ENCODE measurements at places on chromosomes 5 and 9. TPM values are rescaled to one million over a fixed set of nuclear protein-coding genes. Genes with fewer than 3 reads are reported as not detected.

- no peak overlapping the region for H3K4me3 ChIP-seq
- no peak for DNase-seq
- no peak overlapping the region for H3K27ac ChIP-seq
- no peaks in the 10 kb centered on the region for H3K36me3 ChIP-seq
- H3K27me3 ChIP-seq = no peaks in the 10 kb centered on the region
Observed at GRCh38 chr5:56686337-56687195, 128.8 kb upstream of the MAP3K1 start.

PRDM9 gene
- not detected for total RNA-seq

DNA sequence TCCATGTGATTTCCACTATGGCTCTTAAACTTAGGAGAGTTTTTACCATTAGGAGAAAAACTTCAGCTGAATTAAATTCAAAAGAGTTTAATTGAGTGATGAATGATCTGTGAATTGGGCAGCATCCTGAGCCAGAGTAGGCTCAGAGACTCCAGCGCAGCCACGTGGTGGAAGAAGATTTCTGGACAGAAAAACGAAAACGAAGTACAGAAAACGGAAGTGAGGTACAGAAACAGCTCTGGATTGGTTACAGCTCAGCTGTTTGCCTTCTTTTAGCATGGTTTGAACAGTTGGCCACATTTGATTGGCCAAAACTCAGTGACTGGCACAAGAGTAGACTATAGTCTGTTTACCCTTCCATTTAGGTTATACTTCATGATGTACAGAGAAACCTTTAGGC is 69.2 kb upstream of the PLPP1 start:
- peaks cover 23% of the 10 kb centered on the region for H3K4me1 ChIP-seq
- no peaks in the 10 kb centered on the region for H3K36me3 ChIP-seq
- no peak for DNase-seq
- no peaks in the 10 kb centered on the region for H3K27me3 ChIP-seq

NEURL1B gene
- total RNA-seq = 19.0 TPM

GRCh38 chr5:39178171-39178570 is 41.2 kb downstream of the FYB1 start:
- DNase-seq = no peak
- no peaks in the 10 kb centered on the region for H3K4me1 ChIP-seq
- H3K27me3 ChIP-seq = no peaks in the 10 kb centered on the region
- H3K27ac ChIP-seq = no peak overlapping the region

GRCh38 chr9:95834281-95834907 is 41.1 kb upstream of the ERCC6L2 start:
- DNase-seq = no peak
- H3K27ac ChIP-seq = no peak overlapping the region
- no peaks in the 10 kb centered on the region for H3K4me1 ChIP-seq
- no peak overlapping the region for H3K4me3 ChIP-seq

DNA sequence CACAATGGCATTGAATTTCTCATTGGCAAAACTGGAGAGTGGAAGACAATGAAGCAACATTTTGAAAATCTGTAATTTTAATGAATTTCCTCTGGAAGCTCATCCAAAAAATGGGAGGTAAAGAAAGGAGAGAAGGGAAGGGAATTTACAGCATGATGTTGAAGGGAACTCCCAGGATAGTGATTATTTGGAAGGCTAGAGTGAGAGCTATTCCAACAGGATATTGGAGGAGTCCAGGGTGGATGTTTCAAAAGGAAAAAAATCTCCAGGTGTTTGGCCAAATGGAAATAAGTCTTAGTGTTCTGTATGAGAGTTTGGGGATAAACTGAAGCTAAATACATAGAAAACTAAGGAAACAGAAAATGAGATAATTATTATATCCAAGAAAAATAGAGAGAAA is 106.2 kb downstream of the IZUMO3 start:
- H3K27me3 ChIP-seq = no peaks in the 10 kb centered on the region
- no peaks in the 10 kb centered on the region for H3K36me3 ChIP-seq
- no peak for DNase-seq
- no peak overlapping the region for H3K4me3 ChIP-seq

GRCh38 chr5:150394131-150394530 is 18.6 kb downstream of the CD74 start:
- H3K36me3 ChIP-seq = peaks cover 93% of the 10 kb centered on the region
- H3K4me1 ChIP-seq = no peaks in the 10 kb centered on the region
- no peak for DNase-seq
- H3K4me3 ChIP-seq = no peak overlapping the region

SPINK6 gene
- total RNA-seq = not detected

DNA sequence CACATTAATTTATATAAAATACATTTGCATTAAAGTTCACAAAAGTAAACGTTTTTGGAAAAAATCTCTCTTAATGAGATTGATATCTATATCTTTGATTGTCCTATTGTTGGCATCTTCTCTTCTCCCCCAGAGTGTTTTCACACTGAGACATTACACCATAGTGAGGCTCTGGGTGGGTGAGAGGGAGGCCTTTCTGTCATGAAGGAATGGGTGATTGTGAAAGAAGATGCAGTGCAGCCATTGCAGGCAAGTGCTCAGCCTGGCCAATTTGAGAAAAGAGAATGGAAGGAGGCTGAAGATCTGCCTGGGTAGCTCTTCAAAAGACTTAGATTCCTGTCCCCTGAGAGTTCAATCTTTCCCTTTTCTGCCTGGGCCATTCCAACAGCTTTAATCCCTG is 140.8 kb downstream of the SLC12A2 start:
- DNase-seq = no peak
- no peak overlapping the region for H3K27ac ChIP-seq
- no peak overlapping the region for H3K4me3 ChIP-seq

GRCh38 chr5:149429839-149430721 is 51.0 kb upstream of the IL17B start:
- no peaks in the 10 kb centered on the region for H3K27me3 ChIP-seq
- H3K36me3 ChIP-seq = peaks cover 58% of the 10 kb centered on the region
- H3K4me3 ChIP-seq = no peak overlapping the region
- DNase-seq = peak; percentile 70
- H3K4me1 ChIP-seq = peaks cover 44% of the 10 kb centered on the region

DNA sequence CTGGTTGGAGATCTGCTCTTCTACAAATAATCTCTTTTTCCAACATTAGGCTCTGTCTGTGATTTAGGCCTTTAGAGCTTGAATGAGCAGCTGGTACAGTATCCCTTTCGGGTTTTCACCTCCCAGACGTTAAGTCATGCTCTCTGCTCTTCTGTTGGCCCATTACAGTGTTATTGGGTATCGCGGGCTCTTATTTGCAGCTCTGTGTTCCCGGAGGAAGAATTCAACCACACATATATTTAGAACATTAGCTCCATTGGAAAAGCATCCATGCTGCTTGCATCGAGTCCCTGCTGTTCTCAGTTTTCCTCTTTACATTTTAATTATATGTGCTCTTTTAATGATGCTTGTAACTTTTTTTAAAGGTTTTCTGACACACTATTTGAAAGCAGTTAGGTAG is 278.0 kb upstream of the ADCY2 start:
- no peaks in the 10 kb centered on the region for H3K4me1 ChIP-seq
- no peak overlapping the region for H3K4me3 ChIP-seq
- H3K27ac ChIP-seq = no peak overlapping the region
- H3K36me3 ChIP-seq = no peaks in the 10 kb centered on the region

GRCh38 chr5:180090098-180090768 is 18.7 kb upstream of the RNF130 start:
- H3K4me3 ChIP-seq = peak overlapping the region; percentile 67
- peak; percentile 70 for DNase-seq
- no peaks in the 10 kb centered on the region for H3K4me1 ChIP-seq

GPR151 gene
- total RNA-seq = not detected

DNA sequence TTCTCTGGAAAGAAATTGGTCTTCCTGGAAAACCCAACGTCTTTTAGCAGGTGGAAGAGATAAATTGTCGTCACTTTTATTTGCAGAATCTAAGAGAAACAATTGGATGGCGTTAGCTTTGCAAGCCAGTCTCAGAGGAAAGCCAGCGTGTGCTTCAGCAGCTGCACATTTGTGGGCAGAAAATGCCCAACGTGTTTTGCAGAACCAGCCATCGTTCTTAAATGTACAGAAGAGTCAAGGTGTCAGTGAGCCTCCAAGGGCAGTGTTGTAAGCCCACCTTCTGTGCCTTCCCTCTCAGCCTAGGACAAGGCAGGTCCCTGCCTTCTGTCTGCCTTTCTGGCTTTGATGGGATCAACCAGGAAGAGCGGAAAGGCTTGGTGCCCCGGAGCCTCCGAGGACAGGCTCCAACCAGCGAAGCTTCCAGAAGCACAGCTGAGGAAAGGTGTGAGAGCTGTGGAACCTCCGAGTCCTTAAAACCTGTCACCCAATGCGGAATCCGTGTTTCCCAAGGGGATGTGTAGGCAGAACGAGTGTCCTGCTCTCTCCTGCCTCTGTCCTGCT is 116.0 kb upstream of the IRX2 start:
- H3K36me3 ChIP-seq = no peaks in the 10 kb centered on the region
- peaks cover 9% of the 10 kb centered on the region for H3K27me3 ChIP-seq
- H3K4me3 ChIP-seq = no peak overlapping the region
- no peaks in the 10 kb centered on the region for H3K4me1 ChIP-seq

- no peak overlapping the region for H3K4me3 ChIP-seq
- H3K27ac ChIP-seq = no peak overlapping the region
- H3K27me3 ChIP-seq = no peaks in the 10 kb centered on the region
- peaks cover 5% of the 10 kb centered on the region for H3K36me3 ChIP-seq
- peak; percentile 62 for DNase-seq
Observed at GRCh38 chr9:134163371-134164196, 780 bp downstream of the RNU6ATAC start.

GRCh38 chr5:149605998-149606724 is 24.9 kb downstream of the ARHGEF37 start:
- DNase-seq = no peak
- H3K27me3 ChIP-seq = no peaks in the 10 kb centered on the region
- H3K27ac ChIP-seq = peak overlapping the region; percentile 32
- H3K4me1 ChIP-seq = peaks cover 12% of the 10 kb centered on the region
- no peaks in the 10 kb centered on the region for H3K36me3 ChIP-seq

GRCh38 chr5:83000428-83000827 is 76.8 kb downstream of the TMEM167A start:
- DNase-seq = no peak
- H3K27me3 ChIP-seq = no peaks in the 10 kb centered on the region
- H3K4me1 ChIP-seq = no peaks in the 10 kb centered on the region

DNA sequence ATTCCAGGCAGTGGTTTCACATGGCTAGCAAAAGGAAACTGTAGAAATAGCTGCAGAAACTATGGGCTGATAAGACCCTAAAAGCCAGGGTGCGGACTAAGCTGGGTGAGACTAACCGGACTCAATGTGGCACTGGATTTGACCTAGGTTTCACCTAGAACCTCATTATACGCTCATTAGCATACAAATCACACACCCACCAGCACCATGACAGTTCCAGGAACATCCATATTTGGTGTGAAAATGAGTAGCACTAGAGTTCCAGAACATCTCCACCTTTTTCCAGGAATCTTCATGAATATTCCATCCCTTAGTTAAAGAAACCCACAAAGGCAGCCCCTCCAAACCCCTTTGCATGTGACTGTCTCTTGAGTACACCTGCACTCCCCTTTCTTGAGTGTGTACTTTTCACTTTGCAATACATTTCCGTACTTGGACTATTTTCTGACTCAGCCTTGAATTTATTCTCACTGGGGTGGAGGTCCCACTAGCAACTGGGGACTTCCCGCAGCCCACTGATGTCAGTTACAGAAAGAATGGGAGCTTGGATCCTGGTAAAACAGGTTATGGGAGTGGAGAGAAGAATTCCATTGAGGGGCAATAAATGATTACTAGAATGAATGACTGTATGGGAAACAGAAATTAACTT is 58.0 kb upstream of the SPATA31C2 start:
- peaks cover 3% of the 10 kb centered on the region for H3K4me1 ChIP-seq
- DNase-seq = no peak
- H3K36me3 ChIP-seq = no peaks in the 10 kb centered on the region
- H3K4me3 ChIP-seq = no peak overlapping the region
- H3K27ac ChIP-seq = no peak overlapping the region

CBY3 gene
- not detected for total RNA-seq

DNA sequence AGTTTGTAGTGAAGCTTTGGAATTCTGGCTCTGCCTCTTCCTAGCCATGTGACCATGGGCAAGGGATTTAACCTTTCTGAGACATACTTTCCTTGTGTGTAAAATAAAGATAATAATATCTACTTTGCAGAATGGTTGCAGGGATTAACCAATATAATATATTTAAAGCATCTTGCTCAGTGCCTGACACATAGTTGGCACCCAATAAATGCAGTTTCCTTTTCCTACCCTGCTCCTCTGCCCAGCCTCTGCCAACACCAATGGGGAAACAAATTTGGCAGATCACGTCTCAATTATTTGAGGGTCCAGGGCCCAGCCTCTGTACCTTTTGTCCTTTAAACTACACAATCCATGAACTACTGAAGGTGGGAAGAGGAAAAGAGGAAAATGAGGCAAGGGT is 91.1 kb downstream of the NRG2 start:
- DNase-seq = no peak
- no peaks in the 10 kb centered on the region for H3K36me3 ChIP-seq
- H3K27me3 ChIP-seq = no peaks in the 10 kb centered on the region
- H3K4me1 ChIP-seq = no peaks in the 10 kb centered on the region
- no peak overlapping the region for H3K4me3 ChIP-seq

DNA sequence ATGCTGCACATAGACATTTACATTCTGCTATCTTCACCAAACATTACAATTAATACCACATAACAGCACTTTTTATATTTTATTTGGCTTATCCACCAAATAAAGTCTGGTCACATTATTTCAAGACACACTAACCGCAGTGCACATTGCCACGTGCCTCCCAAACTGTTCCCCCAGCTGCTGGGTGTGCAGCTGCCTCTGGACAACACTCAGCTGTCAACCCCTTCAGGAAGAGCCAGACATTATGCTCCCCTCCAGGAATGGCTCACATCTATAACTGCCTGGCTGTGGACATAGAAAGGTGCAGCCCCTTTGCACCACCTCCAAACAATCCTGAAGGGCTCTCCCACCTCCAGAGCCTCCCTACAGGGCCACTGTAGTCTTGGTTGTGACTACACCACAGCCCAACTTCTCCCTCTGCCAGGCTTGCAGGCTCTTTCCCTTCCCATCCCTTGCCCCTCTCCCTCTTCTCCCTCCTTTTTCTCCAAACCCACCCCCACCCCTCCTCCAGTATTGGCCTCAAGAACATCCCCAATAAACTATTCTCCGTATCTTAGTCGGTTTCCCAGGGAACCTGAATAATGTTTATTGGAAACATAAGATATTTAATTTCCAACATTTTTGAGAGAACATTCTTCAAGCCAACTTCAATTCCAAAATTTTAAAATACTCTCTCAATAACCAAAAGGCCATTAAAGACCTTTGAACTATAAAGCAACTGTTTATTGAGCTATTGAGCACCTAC is 372.3 kb downstream of the CTNND2 start:
- DNase-seq = no peak
- H3K27ac ChIP-seq = no peak overlapping the region
- peaks cover 10% of the 10 kb centered on the region for H3K4me1 ChIP-seq
- H3K4me3 ChIP-seq = no peak overlapping the region
- no peaks in the 10 kb centered on the region for H3K27me3 ChIP-seq

- no peak for DNase-seq
- H3K4me3 ChIP-seq = no peak overlapping the region
- H3K36me3 ChIP-seq = peaks cover 95% of the 10 kb centered on the region
- H3K27ac ChIP-seq = peak overlapping the region; percentile 35
- peaks cover 12% of the 10 kb centered on the region for H3K4me1 ChIP-seq
Observed at GRCh38 chr5:32600054-32600622, 14.8 kb downstream of the SUB1 start.
